Bronchus fibroblast of lung (primary cell): ENCODE measurements at places on chromosomes 12 and 14. TPM values are rescaled to one million over a fixed set of nuclear protein-coding genes. Genes with fewer than 3 reads are reported as not detected.

CHST11 gene
- total RNA-seq, result 1.6 and 2.0 TPM in 2 replicates

NEUROD4 gene
- not detected in 2 replicates for total RNA-seq

LRRC9 gene
- not detected in 2 replicates for total RNA-seq

GUCY2C gene
- not detected in 2 replicates for total RNA-seq

LPAR5 gene
- total RNA-seq, result 0.17 TPM in 1 of 2 replicates, not detected in the other

CD4 gene
- total RNA-seq, result 3.3 and 5.2 TPM in 2 replicates

ALX1 gene
- total RNA-seq, result 0.34 and 0.45 TPM in 2 replicates

AVPR1A gene
- total RNA-seq, result not detected in 2 replicates

LYZ gene
- not detected in 2 replicates for total RNA-seq

IKZF4 gene
- 1.2 and 4.4 TPM in 2 replicates for total RNA-seq

MIP gene
- total RNA-seq, result not detected in 2 replicates

OTUB2 gene
- total RNA-seq, result 1.3 TPM in 2 replicates

DENR gene
- 26.9 and 30.3 TPM in 2 replicates for total RNA-seq

SLC38A2 gene
- 503 and 574 TPM in 2 replicates for total RNA-seq

BCAT1 gene
- total RNA-seq, result 100 and 110 TPM in 2 replicates

KRT85 gene
- total RNA-seq, result not detected in 2 replicates

OTX2 gene
- total RNA-seq, result not detected in 2 replicates

PDE3A gene
- 0.34 and 0.59 TPM in 2 replicates for total RNA-seq
